ENCODE measurements at places on chromosomes 13 and 19. TPM values are rescaled to one million over a fixed set of nuclear protein-coding genes. Genes with fewer than 3 reads are reported as not detected.

Gene ACER1
- not detected for total RNA-seq

GRCh38 chr13:23386533-23386932 lies 47.0 kb downstream of the SACS start:
- peak; percentile 63 for ATAC-seq

DNA sequence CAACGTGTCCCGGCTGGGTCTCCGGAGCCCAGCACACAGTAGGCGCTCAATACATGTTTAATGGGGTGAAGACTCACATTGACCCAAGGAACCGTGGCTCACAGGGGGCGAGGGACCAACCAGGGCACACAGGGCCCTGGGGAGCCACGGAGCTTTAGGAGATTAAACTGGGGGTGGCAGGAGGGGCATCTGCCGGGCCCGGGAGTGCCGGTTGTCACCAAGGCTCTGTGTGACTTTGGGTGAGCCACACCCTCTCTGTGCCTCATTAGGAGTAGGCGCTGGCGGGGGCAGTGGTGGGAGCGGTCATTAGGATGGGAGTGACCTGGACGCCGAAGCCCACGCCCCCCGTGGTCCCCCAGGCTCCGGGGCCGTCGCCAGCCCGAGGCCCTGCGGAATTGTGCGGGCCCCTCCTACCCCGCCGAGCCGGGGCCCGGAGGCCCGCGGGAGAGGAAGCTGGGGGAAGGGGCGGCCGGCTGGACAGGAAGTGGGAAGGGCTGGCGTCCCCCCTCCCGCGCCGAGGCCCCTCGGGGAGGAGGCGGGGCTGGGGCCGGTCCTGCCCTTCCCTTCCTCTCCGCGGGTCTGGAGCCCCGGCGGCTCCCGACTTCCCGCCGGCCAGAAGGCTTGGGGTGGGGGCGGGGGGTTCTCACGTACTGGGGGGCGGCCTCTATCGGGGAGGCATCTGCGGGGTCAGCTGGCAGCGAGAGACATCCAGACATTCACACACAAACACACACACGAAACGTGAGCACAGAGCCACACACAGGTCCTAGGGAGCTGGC lies 1.8 kb upstream of the SSBP4 start:
- no peak for ATAC-seq

GRCh38 chr19:52748336-52748950 lies 13.6 kb upstream of the ZNF611 start:
- no peak for ATAC-seq

Measured in activated T-helper 17 cell treated with anti-CD3 and anti-CD28 coated beads, Interleukin-2, amount 50 U/mL, for 72 hours (primary cell).